ENCODE measurements at places on chromosomes 6 and 20.

GRCh38 chr6:43914272-43915147 lies 144.5 kb downstream of the VEGFA start:
- DNase-seq, result no peak

DNA sequence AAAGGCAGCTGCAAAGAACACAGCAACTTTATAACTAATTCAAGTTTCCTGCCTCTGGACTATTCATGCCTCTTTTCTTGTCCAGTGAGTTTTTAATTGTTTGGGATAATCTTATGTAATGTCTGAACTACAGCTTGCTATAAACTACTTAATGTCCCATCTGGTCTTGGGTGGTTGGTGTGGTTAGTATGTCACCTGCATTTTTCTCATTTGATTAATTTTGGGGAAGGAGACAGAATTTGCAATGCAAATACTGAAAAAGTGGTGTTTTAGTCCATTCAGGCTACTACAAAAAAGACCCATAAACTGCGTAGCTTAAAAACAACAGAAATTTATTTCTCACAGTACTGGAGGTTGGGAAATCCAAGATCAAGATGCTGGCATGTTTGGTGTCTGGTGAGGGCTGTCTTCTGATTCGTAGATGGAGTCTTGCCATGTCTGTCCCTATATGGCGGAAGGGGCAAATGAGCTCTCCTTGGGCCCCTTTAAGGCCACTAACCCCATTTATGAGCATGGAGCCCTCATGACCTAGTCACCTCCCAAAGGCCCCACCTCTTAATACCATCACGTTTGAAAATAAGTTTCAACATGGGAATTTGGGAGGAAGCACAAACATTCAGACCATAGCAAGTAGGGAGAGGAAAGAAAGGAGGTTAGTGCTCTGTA lies 22.4 kb downstream of the RNF8 start:
- no peak for DNase-seq

GRCh38 chr6:108123481-108123929 lies 42.3 kb upstream of the NR2E1 start:
- DNase-seq, result no peak

DNA sequence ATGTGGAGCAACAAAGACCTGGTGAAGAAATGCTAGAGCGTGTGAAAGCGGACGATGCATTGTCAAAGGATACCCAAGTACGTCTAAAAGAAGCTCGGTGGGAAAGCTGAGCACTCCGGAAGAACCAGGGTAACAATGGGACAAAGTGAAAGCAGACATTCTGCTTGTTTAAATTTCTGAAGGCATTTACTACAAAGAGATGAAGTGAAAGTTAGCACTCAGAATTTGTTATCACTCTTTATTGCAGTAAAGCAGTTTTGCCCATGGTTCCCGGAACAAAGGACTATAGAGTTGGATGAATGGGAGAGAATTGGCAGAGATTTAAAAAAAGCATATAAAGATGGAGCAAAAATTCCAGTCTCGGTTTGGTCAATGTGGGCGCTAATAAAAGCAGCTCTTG lies 12.8 kb upstream of the IRAK1BP1 start:
- no peak for DNase-seq

DNA sequence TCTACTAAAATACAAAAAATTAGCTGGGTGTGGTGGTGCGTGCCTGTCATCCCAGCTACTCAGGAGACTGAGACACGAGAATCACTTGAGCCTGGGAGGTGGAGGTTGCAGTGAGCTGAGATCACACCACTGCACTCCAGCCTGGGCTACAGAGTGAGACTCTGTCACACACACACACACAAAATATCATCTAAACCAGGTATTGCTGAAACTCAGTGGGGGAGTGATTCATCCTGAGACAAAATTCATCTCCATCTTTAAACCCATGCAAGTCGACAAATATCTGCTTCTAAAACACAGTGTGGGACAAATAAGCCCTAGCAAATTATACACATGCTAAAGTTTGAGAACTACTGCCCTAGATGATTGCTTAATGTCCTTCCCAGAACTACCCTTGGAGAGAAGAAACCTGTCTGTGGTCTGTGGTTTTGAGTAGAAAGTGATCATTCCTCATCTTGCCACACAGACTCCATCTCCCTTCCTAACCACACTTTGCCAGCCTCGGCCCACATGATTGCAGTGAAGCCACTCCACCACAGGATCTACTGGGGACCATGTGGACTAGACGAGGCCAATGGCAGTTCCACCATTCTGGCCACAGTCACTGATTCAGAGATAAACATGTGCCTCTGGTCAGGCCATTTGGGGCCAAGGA lies 130.3 kb downstream of the OPRM1 start:
- no peak for DNase-seq
